ENCODE measurements at places on chromosomes 16 and 17. TPM values are rescaled to one million over a fixed set of nuclear protein-coding genes. Genes with fewer than 3 reads are reported as not detected.

GRCh38 chr16:24971718-24972117, 43.5 kb downstream of the ARHGAP17 start:
- no peak for DNase-seq

- no peak for DNase-seq
These were observed 34.5 kb downstream of the USP7 start for GRCh38 chr16:8929086-8929748.

- no peak for DNase-seq
These were observed 11.1 kb upstream of the PIK3R5 start for GRCh38 chr17:8976638-8977037.

DNA sequence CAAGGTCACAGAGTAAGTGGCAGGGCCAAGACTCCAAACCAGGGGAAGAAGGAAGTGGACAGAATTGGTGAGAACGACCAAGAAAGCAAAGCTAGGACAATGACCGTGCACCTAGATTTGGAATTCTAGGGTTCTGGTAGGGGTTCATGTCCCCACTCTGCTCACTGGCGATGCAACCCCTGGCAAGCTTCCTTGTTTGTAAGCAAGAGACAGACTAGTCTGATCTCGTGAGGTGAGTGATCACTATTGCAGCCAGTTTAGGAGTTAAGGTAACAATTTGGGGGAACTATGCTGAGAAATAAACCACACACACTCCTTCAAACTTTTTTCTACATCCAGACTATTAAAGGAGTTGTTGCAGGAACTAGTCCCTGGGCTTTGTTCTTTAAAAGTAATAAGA, 48.1 kb downstream of the XPO6 start:
- peak; percentile 55 for DNase-seq

The TCAP gene
- total RNA-seq: 0.49 TPM
